Left kidney (tissue), 8 donors: ENCODE measurements at places on chromosomes 2 and 18. TPM values are rescaled to one million over a fixed set of nuclear protein-coding genes. Genes with fewer than 3 reads are reported as not detected.

The SCN3A gene
- polyA plus RNA-seq, result 0.60 TPM

The ITPRIPL1 gene
- polyA plus RNA-seq, result 5.2 TPM

The FAP gene
- 12.8 TPM for polyA plus RNA-seq

The PRSS56 gene
- not detected for polyA plus RNA-seq

The MC5R gene
- polyA plus RNA-seq, result 0.22 TPM

The IL1F10 gene
- not detected for polyA plus RNA-seq

The NOP58 gene
- polyA plus RNA-seq, result 137 TPM

The ATP6V1B1 gene
- 58.5 TPM for polyA plus RNA-seq

The CPLX4 gene
- polyA plus RNA-seq, result 0.13 TPM

The WNT10A gene
- polyA plus RNA-seq, result 0.45 TPM

The PDE11A gene
- 9.4 TPM for polyA plus RNA-seq

The PROC gene
- polyA plus RNA-seq, result 3.6 TPM

The ZNG1B gene
- 65.8 TPM for polyA plus RNA-seq

The GPAT2 gene
- polyA plus RNA-seq, result 3.8 TPM

The AKAIN1 gene
- not detected for polyA plus RNA-seq

The TSPYL6 gene
- polyA plus RNA-seq, result 0.13 TPM
